ENCODE measurements at places on chromosomes 5 and 9. TPM values are rescaled to one million over a fixed set of nuclear protein-coding genes. Genes with fewer than 3 reads are reported as not detected.

GRCh38 chr5:119327018-119327417 is 28.8 kb upstream of the TNFAIP8 start:
- no peak for DNase-seq

The STKLD1 gene
- polyA plus RNA-seq = 3.9 TPM

- peak; percentile 74 for DNase-seq
These were observed 4.5 kb downstream of the ROR2 start for GRCh38 chr9:91945277-91946085.

The SPINK13 gene
- polyA plus RNA-seq = 0.81 TPM

- DNase-seq = no peak
These were observed 414.5 kb downstream of the MAN2A1 start for GRCh38 chr5:110104060-110104725.

GRCh38 chr5:143271431-143271830 is 132.1 kb downstream of the NR3C1 start:
- DNase-seq = no peak

- no peak for DNase-seq
These were observed 48.8 kb upstream of the RETREG1 start for GRCh38 chr5:16665601-16666000.

- DNase-seq = no peak
These were observed 80.7 kb upstream of the ADRA1B start for GRCh38 chr5:159835548-159835947.

DNA sequence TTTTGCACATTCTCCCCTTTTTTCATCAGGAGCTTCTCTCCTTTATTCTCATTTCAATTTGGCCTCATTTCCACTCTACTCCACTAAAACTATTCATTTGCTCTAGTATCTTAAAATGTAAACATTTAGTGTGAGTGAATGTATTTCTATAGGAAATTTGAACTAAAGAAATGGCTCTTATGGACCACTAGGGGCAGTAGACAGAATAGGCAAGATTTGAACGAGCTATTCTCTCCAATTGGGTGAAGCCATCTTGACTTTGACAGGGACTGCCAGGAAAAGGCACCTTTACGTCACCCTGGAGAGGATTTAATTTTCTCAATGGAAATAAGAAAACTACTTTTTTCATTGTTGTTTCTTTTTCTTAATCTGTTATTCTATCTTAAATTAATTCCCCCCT is 666.3 kb downstream of the DNAH5 start:
- DNase-seq = no peak

DNA sequence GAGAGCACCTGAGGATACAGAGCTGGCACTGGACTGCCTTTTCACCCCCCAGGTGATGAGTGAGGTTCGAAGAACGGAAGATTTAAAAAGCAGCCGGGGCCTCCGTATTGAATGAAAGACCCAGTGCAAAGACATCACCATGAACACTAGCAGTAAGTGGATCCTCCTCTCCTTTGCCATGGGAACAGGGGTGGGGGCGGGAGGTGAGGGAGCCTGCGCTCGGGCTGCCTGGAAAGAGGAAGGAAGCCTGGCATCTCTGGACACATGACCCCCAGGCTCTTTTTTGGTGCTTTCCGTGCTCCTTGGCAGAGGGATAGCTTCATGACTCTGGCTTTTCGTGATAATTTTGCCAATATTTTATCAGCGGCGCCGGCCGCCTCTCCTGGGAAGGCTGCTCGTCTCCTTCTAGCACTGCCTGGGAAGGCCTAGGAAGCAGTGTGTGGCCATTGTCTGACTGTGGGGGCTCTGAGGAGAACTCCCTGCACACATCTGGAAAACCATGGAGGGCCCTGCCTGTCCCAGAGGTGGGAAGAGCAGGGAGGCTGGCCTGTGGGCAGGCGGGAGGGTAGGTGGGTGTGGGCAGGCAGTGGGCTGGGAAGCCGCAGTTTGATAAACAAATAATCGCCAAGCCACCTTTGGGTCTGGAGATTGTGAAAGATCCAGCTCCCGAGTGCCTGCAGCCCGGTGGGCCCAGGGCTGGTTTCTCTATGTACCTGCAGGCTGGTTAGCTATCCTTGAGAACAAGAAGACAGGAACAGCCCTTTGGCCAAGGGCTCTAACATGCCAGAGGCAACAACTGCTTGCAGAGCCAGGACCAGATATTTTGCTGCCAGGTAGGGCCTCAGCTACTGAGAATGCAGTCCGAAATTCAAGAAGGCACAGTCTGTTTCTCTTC is 911 bp downstream of the ABLIM3 start:
- DNase-seq = no peak

GRCh38 chr5:82817897-82818676 is 259.1 kb downstream of the TMEM167A start:
- no peak for DNase-seq

DNA sequence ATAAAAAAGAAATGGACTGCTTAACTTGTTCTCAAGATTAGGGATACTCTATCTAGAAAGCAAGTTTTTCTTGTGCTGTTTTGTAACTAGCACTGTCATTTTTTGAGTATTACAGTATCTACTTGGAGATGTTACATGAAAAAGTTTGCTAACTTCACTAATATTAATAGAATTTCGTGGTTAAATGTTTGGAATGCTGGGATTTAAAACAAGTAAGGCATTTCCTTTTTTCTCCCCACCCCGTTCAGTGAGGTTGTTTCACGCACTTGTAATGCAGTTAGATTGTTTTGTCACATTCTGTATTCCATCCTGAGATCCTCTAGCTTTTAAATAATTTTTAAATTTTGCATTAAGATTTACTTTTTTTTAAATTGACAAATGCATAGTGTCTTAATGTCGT is 20.0 kb upstream of the TEK start:
- DNase-seq = no peak

The TRIO gene
- 109 TPM for polyA plus RNA-seq

Data from renal pelvis (tissue), 12 donors.